ENCODE measurements at places on chromosomes 6 and 20.

GRCh38 chr6:130515306-130515705, 149.5 kb downstream of the TMEM200A start:
- DNase-seq: no peak

- no peak for DNase-seq
Observed at GRCh38 chr6:119330520-119331113, 18.9 kb downstream of the MAN1A1 start.

DNA sequence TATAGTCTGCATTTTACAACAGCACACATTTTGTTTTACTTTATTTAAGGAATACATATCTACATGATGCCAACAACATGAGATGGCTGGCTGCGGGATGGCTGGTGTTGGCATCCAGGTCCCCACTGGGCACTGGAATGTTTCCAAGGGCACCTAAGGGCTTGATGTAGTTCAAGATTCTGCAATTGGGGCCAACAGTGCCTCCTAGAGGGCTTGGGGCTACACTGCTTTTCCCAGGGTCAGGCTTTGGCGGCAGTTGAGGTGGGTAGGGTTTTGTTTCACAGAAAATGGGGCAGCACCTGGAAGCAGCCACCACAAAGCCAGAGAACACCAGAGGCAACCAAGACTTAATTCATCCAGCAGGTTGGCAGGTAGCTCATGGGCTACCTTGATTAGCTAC, 202.2 kb upstream of the PRND start:
- no peak for DNase-seq

DNA sequence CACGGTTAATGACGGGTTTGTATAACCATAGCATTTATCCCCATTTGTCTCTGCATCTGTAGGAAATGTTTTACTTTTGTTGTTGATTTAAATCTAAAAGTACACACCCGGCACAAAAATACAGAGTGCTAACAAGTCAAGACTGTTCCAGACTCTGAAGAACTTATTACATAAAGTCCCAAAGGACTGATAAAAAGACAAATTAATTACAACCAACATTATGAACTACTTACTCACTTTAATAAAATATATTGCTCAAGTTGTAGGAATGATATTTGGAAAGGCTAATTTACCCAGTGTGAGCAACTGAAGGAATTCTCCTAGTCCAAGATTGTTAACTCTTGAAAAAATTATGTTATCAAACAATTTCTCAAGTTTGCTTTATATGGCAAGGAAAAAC, 115.6 kb downstream of the KIF13A start:
- no peak for DNase-seq

GRCh38 chr6:52992980-52993920, 1.8 kb downstream of the GSTA4 start:
- no peak for DNase-seq

DNA sequence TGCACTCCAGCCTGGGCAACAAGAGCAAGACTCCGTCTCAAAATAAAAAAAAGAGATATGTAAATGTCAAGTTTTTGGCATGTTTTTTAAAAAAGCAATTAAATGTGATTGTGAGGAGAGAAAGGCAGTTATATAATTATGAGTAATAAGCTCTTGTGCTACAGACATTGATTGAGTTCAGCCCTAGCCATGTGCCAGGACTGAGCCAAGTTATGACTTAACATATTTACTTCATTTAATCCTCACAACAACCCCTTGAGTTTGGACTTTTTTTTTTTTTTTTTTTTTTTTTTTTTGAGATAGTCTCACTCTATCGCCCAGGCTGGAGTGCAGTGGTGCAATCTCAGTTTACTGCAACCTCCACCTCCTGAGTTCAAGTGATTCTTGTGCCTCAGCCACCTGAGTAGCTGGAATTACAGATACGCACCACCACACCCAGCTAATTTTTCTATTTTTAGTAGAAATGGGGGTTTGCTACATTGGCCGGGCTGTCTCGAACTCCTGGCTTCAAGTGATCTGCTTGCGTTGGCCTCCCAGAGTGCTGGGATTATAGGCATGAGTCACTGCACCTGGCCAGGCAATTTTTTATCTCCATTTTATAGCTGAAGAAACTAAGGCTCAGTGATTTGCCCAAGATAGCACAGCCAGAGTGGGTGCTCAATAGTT, 15.0 kb upstream of the CSE1L start:
- DNase-seq: no peak

DNA sequence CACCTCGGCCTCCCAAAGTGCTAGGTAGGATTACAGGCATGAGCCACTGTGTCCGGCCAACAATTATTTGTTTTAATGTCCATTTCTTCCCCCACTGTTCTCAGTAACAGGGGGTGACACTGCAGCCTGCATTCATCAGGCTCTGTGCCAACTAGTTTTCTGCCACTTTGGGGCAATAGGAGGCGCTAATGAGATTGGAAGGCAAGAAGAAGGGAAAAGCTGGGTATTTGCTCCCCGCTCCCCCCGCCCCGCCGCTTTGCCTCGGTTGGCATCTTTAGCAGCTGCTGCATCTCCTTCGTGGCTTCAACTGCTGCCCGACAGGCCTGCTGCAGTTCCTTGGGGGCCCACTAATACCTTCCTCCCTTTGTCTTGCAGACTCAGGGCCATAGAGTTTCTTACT, 35.0 kb upstream of the MDGA1 start:
- DNase-seq: no peak

DNA sequence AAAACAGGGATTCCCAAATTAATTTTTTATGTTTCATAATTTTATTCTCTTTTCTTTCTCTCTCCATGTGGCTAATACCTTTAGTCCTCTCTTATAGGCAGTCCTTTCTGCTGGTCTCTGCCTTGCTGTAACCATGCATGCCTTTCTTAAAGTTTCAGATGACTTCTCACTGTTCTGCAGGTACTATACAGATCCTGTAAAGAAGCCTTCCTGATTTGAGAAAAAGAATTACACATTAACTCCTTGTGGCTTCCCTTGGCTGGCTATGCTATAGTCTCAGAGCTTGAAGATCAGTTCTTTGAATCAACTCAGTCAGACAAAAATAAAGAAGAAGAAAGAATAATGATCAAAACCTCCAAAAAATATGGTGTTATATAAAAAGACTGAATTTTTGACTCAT, 7.3 kb upstream of the GPR63 start:
- no peak for DNase-seq

DNA sequence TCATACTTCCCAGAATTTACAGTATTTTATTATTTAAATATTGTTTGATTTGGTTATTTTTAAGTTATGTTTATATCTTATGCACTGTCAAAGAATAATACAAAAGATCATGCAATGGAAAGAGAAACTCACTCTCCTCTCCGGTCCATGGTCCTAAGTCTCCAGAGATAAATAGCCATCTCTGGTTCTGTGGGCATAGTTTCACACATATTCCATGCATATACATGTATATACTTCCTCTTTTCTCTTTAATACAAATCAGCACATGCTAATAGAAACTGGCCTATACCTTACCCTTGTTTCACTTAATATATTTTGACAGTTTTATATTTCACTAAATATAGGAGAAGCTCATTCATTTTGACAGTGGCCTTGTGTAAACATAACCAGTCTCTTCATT, 901.7 kb upstream of the CITED2 start:
- no peak for DNase-seq

- DNase-seq: no peak
Observed at GRCh38 chr6:31797588-31797987, 2.0 kb upstream of the VARS1 start.

DNA sequence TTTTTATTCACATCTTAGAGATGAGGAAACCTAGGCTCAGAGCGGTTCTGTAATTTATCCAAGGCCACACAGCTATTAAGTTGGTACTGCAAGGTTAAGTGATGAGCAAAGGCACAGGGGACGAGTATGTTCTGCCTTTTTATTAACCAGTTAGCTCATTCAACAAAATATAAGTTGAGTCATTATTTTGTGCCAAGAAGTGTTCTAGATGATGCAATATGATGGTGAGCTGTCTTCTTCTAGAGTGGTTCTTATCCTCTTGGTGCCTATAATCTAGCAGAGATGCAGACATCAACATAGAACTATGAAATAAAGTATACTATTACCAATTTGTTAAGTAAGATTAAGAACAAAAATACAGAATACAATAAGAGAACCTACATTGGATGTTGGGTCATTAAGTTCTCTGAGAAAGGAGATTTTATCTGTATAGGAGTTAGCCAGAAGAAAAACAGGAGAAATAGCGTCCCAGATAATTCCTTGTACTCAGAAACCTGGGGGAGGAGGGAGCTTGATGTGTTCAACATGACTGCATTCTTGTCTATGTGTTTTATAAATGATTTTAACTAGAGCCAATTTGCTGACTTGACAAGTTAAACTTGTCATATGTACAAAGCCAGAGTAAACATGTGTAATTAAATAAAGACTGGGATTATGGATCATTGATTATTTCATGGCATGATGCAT, 122.3 kb downstream of the TBXT start:
- no peak for DNase-seq

DNA sequence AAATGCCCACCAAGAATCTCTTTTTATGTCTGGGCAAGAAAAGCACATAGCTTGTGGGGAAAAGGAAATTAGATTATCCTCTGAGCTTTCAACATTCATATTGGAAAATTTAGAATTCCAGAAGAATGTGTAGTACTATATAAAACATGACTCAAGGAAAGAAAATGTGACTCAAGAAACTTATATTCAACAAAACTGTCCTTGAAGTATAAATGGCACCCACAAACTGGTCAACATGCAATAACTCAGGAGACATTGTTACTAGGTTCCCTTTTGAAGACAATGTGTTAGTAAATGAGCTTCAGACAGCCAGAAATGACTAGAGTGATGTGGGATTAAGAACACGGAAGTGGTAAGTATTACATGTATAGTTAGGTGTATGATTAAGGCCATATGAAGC, 26.1 kb upstream of the TINAG start:
- DNase-seq: no peak

DNA sequence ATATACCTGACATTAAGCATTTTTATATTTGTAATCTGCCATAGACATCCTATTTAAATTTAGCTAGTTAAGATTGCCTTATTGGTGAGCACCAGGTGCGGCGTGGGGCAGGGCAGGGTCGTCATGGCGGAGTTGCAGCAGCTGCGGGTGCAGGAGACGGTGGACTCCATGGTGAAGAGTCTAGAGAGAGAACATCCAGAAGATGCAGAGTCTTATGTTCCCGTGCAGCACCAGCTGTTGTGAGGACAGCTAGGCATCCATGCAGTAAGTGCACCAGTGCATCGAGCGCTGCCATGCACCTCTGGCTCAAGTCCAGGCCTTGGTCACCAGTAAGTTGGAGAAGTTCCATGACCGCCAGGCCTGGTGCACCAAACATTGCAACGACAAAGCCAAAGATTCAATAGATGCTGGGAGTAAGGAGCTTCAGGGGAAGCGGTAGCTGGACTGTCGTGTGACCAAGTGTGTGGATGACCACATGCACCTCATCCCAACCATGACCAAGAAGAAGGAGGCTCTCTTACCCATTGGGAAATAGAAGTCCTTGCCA, 586.2 kb downstream of the CD109 start:
- no peak for DNase-seq

GRCh38 chr6:35089935-35090505, 51.1 kb downstream of the TCP11 start:
- DNase-seq: no peak

GRCh38 chr6:4322846-4323309, 187.5 kb upstream of the ECI2 start:
- DNase-seq: no peak

GRCh38 chr6:3402310-3403237, 54.3 kb downstream of the SLC22A23 start:
- no peak for DNase-seq

GRCh38 chr6:87544474-87544735, 45.4 kb downstream of the RARS2 start:
- no peak for DNase-seq

GRCh38 chr6:38604700-38605099, 35.0 kb downstream of the BTBD9 start:
- no peak for DNase-seq

DNA sequence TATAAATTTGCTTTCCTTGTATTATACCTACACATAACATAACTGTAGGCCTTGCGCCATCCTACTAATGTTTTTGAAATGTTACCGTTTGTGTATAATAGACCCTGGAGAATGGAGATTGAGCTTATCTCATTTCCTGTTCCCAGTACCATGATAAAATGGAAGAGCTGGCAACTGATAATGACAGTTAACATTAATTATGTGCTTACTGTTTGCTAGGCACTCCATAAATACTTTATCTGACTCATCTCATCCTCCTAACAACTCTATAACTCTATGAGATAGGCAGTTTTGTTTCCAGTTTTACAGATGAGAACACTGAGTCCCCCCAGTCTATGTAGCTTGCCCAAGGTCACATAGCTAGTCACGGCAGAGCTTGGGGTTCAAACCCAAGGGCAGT, 396.7 kb downstream of the SYNE1 start:
- DNase-seq: no peak

DNA sequence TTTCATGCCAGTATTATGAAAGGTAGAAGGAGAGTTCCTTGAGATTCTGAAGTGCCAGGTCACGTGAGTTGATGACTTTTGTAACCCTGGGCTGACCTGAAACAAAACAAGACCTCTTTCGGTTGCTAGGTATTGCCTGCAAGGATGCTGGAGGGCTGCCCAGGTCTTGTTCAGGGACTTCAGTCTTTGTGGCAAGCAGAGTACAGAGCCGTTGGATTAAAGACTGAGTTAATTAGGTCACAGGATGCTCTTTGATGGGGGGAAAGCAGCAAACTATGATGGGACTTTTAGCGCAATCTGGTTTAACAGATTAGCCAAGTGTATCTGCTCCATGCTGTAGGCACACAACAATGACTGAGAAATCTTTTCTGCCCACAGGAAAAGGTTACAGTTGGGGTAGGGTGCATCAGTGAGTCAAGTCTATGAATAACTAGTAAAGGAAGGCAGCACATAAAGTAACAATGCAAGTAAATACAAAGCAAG, 12.8 kb upstream of the ELOVL5 start:
- no peak for DNase-seq

- DNase-seq: no peak
Observed at GRCh38 chr6:13838616-13839015, 24.3 kb upstream of the MCUR1 start.

DNA sequence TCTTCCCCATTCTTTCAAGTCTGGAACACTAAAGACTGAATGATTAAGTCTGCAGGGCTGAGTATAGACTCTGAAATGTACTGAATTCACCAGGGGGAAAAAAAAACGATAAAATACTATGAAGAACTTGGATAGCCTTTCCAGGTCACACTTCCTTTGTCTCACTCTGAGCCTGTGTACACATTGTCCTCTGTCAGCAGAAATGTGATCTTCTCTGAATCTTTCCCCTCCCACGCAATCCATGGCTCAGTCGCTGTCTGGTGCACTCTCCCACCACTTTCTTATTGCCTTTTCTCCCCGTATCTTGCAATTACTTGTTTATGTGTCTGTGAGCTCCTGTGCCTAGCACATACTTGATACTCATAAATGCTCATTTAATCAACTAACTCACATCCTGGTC, 212.6 kb upstream of the RSPO3 start:
- DNase-seq: no peak
